ENCODE measurements at places on chromosomes 1 and 21.

DNA sequence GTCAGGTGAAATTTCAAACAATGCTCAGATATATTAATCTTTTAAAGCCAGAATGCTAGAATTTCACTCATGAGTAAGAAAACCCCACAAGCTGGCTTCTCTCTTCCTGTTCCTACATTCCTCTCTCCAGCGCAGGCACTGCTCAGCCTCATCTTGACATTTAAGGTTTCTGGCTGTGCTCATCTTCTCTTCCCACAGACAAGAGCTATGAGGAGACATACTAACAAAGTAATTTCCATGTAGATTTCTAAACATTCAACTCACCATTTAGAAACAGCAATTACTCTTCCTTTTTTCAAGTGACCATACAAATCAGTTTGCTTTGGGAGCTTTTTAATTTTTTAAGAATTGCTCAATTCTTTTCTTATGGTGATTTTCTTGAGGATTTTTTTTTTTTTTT lies 7.8 kb upstream of the LRRC8D start:
- DNase-seq = no peak

DNA sequence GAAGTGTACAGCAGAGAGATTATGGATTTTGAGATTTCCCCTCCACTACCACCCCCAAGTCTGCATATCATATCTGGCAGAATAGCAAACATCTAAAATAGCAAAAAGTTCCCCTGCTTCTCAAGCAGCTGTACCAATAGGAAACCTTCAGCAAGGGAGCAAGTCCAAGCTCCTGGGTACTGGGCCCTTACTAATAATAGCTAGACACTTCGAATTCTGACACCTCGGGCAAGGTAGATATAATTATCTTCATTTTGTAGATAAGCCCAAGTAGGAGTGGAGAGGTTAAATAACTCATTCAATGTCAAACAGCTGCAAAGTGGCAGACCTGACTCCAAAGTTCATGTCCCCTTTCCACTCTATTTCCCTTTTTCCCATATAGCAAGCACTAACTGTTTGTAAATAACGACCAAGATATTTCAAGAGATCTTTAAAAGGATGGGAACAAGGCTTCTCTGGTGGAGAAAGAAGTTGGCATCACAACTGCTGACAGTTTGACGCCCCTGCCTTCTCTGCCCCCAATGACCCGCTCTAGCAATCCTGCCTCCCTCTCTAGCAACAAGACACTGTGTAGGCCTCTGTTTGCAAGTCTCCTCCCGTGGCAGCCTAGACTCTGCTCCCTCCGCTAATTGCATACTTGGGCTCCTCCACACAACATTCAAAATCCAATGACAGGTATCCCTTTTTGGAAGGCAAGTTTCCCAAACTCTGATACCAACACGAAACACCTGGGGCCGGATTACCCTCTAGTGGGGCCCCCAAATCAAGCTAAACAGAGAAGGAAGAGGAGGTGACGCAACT lies 18.7 kb upstream of the ADAR start:
- no peak for DNase-seq

- no peak for DNase-seq
These were observed 5.7 kb downstream of the HSPG2 start for GRCh38 chr1:21931171-21932093.

- no peak for DNase-seq
These were observed 270.4 kb downstream of the PTPRU start for GRCh38 chr1:29506678-29507225.

GRCh38 chr1:35605867-35606182 lies 32.7 kb downstream of the TFAP2E start:
- no peak for DNase-seq

GRCh38 chr1:109499661-109500536 lies 6.0 kb downstream of the CYB561D1 start:
- no peak for DNase-seq

Measured in spinal cord (tissue), 10 donors.